GM04503 (cell line): ENCODE measurements at places on chromosomes 3 and 15.

DNA sequence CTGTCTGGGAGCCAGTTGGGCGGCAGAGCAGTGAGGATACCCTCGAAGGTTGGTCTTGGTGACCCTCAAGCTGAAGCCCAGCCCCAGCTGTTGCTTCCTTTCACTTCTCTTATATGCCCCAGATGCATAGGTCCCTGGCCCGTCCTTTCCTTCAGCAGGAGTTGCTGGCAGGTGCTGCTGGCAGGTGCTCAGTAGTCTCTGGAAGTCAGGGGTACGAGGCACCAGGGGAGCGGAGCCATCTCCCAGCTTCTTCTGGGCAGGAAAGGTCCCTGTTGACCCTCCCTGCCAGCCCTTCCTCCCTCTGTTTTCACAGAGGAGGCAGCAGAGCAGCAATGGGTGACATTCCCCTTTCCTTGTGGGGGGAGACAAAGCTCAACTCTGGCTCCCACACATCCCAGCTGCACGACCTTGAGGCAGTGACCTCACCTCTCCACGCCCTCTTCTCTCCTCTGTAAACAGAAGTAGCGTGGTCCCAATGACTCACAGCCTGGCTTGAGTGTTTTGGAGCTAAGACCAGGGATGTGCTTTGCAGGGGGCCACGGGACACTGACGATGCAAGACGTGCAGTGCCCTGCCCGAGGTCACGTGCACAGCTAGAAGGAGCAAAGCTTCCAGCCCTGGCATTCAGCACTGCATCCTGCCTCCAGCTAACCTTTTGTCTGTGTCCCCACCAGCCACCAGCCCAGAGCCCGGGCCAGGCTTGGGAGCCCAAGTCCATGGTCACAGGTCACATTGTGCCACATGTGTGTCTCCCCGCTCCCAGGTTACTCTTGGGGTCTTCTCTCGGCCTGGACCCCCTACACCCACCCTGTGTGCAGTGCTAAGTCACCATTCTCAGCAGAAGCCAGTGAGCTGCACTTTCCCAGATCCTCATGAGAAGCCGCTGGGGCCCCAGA lies 49.7 kb downstream of the SLC6A6 start:
- peak; percentile 75 for DNase-seq

- DNase-seq = no peak
Observed at GRCh38 chr3:181568248-181568647, 143.5 kb upstream of the SOX2 start.

DNA sequence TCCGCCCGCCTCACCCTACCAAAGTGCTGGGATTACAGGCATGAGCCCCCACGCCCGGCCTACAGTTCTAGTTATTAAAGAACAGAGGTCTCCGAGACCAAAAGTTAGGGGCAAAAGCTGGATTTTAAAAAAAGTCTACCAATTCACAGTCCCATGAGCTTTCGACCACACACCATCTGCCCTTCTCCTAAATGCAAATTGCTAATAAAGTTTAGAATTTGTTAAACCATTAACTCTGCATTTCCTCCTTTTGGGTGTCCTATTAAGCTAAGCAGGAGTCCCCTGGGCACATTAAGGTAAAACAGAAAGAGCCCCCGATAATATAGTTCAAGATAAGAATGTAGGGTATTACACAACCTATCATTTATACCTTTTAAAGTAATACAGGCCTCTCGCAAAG lies 322.7 kb downstream of the FOXP1 start:
- no peak for DNase-seq

DNA sequence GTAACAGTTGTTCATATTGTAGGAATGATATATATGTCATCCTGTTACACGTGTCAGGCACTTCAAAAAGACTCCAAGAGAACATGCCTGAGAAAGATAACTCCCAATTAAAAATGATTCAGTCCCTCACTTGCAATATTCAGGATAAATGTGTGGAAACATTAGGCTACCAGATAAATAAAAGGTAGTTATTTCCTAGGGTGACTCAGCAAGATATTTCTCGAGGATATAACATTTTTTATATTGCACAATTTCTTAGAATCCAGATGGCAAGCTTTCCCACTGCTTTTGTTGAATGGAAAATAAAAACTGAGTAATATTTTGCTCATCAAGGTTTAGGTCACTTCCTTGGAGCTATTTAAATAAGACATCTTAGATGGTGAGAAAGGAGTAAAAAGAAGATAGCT lies 181.4 kb downstream of the GAP43 start:
- peak; percentile 84 for DNase-seq

DNA sequence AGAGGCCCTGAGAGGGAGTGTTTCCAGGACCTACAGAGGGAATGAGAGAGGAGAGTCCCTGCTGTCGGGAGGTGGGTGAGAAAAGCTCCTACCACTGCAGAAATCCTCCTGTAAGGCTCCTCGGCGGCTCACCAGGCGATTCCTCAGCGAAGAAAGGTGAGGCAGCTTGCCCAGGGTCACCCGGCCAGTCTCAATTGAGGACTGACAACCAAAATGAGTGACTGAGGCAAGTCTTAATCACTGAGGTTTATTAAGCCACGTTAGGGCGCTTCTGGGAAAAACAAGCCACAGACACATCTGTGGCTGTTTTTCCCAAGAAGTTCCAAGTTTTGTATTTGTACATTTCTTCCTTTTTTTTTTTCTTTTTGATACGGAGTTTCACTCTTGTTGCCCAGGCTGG lies 48.5 kb downstream of the ZDHHC19 start:
- DNase-seq = no peak

GRCh38 chr3:44098656-44099415 lies 142.8 kb upstream of the TOPAZ1 start:
- DNase-seq = no peak
